Islet precursor cell (in vitro differentiated cells): ENCODE measurements at places on chromosomes 1 and 21.

- no peak for DNase-seq
These were observed 48.2 kb downstream of the RHOU start for GRCh38 chr1:228783418-228784040.

GRCh38 chr1:184479435-184480167 lies 92.8 kb downstream of the C1orf21 start:
- no peak for DNase-seq

- DNase-seq, result no peak
These were observed 669 bp downstream of the KCNQ4 start for GRCh38 chr1:40784141-40784770.

DNA sequence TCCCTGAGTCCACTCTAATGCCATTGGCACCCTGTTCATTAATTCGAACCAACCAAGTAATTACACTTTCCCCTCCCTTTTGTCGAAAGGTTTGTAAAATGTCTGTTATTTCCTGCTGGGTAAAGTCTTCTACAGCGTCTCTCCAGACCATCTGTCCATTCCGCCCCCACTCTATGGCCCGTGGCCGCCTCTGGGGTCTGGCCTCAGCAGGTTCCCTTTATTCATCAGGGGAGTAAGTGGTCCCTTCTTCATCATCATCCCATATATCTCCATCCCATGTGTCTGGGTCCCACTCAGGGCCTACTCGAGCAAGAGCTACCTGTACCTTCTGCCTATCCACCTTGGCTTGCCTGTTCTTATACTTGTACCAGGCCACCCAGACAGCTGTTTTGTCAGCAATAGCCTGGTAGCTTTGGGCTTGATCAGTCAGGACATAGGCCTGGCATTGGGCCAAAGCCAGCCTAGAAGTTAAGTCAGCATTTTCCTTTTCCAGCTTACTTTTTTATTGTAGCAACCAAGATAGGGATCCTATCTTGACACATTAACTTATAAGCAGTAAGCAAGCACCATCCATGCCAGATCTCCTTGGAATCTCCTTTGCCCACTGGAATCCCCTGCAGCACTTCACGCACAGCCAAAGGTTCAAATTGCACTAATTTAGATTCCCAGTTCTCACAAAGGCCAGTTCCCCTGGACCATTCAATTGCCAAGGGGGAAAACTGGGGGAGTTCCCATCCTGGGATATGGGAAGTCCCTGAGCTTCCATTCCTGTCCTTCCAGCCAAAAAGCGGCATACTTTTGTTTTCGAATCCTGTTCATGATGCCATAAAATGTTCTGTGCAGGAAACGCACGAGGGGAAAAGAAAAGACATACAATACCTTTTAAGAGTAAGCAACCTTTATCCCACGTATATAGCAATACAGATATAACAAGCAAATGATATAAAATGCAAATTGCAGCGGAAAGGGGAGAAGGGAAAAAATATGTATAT lies 6.6 kb upstream of the STUM start:
- no peak for DNase-seq

DNA sequence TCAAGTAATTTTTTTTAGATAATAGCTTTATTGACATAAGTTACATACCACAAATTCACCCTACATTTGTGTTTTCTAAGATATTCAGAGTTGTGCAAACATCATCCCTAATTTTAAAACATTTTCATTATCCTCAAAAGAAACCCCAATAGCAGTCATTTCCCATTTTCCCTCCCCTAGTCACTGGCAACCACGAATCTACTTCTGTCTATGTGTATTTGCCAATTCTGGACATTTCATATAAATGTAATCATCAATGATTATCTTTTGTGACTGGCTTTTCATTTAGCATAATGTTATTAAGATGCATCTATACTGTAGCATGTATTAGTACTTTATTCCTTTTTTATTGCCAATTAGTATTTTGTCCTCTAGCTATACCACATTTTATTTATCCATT lies 88.8 kb upstream of the SLFNL1 start:
- DNase-seq, result no peak

DNA sequence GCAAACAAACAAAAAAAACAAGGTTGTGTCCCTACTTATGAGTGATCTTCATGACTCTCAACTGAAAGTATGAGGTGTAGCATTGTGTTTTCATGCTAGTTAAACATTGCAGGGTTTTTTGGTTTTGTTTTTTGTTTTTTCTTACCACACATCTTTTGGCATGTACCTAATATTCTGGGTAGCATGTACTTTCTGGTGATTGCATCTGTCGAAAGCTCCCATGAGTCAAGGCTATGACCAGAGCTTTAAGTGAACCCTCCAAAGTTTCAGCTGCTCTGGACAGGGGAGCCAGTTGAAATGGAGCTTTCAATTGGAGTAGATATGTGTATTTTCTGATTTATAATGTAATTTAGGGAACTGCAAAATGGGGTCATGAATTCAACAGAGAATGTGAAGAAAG lies 115.5 kb downstream of the KCNK2 start:
- no peak for DNase-seq

- DNase-seq, result peak; percentile 44
These were observed 38.4 kb upstream of the TENT5C start for GRCh38 chr1:117567435-117567834.

DNA sequence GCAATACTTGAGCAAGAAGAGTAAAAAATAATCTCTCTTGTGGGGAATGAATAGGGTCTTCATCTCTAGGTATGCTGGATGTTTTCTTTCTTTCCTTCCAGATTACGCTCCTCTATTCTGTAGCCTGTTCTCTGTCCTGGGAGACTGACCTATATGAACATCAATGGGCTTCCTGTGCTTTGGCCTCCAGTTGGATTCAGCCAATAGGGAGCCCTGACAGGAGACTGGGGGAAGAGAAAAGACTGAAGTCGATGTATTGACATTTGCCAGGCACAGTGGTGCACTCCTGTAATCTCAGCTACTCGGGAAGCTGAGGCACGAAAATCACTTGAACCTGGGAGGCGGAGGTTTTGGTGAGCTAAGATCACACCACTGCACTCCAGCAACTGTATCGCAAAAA lies 17.6 kb downstream of the SEMA6C start:
- DNase-seq, result peak; percentile 82

GRCh38 chr1:199123615-199124014 lies 484.8 kb downstream of the PTPRC start:
- no peak for DNase-seq

DNA sequence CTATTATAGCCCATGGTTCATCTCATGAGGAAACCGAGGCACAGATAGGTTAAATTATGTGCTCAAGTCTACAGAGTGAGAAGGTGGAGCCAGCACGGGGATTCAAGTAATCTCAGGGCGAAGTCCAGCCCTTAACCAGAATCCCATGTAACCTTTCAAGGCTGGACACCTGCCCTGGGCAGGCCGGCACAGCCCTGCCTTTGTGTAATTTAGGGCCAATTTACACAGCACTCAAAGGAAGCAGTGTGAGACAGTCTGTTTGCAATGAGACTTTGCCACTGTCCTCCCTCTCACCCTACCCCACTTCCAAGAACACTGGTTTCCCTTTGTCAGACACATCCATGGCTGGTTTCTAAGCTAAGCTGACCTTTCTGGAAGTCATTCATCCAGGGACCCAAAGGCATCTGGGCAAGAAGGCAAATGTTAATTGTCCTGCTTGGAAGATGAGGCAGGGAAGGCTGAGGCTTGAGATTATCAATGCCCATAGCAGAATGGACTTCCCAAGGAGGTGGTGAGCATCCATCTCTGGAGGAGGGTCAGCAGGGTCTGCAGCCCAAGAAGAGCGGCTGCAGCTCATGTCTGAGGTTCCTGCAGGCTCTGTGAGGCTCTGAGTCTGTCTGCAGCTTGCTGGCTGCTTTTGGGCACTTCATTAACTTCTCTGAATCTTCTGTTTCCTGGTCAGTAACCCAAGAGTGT lies 159.2 kb downstream of the TRABD2B start:
- DNase-seq, result no peak

- no peak for DNase-seq
These were observed 1.9 kb downstream of the TNFAIP8L2 start for GRCh38 chr1:151158326-151158725.

DNA sequence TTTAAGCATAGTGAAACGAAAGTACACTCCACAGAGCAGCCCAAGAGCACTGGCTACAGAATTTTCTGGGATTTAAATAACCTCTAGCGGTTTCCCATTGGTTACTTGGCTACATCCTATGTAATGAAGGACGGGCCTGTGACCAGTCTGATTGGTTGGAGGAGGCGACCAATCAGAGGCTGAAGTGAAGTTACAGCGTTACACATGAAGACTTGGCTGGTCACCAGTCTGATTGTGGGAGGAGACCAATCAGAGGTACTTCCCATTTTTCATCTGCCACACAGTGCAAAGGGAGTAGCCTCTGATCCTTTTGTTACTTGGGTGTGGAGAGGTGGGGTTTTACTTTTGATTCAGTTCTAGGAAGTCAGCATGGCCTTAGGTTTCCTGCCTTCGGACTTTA lies 142.7 kb upstream of the SERTAD4 start:
- no peak for DNase-seq

- DNase-seq, result no peak
These were observed 9.5 kb upstream of the YRDC start for GRCh38 chr1:37817481-37817880.

GRCh38 chr1:66605419-66605997 lies 71.6 kb downstream of the SGIP1 start:
- no peak for DNase-seq

GRCh38 chr1:179305450-179305849 lies 11.9 kb downstream of the SOAT1 start:
- no peak for DNase-seq
